ENCODE measurements at places on chromosomes 5 and 9.
A peak's percentile ranks its signal among the peaks of the same experiment; 100 is the strongest.

- no peak for DNase-seq
Observed at GRCh38 chr5:80225189-80225933, 30.5 kb downstream of the SERINC5 start.

DNA sequence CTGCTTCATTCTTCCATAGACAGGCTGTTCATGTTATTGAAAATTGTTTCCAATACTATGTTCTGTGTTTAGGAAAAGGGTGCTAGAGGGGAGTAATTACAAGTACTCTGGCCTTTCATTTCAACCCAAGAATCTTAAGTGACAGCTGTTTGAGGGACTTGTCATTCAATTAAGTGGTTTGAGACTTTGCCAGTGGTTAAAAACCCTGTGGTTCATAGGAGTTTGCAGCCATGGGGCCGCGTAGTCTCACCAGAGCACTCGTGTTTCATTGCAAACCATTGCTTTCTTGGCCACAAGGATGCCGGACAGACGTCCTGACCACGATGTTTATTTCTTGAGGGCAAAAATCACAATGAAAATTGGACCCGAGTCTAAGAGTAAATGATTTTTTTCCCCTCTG, 248.8 kb downstream of the NNT start:
- no peak for DNase-seq

GRCh38 chr5:107619781-107620180, 51.0 kb downstream of the EFNA5 start:
- no peak for DNase-seq

GRCh38 chr5:4634342-4634741, 505.8 kb upstream of the ADAMTS16 start:
- DNase-seq = no peak

- DNase-seq = peak; percentile 86
Observed at GRCh38 chr5:97162045-97162444, 19.6 kb upstream of the LIX1 start.

- DNase-seq = no peak
Observed at GRCh38 chr9:69649566-69650250, 22.5 kb downstream of the APBA1 start.

- DNase-seq = no peak
Observed at GRCh38 chr9:68953771-68954170, 60.1 kb downstream of the PRKACG start.

- DNase-seq = no peak
Observed at GRCh38 chr9:137971477-137972138, 94.0 kb downstream of the CACNA1B start.

DNA sequence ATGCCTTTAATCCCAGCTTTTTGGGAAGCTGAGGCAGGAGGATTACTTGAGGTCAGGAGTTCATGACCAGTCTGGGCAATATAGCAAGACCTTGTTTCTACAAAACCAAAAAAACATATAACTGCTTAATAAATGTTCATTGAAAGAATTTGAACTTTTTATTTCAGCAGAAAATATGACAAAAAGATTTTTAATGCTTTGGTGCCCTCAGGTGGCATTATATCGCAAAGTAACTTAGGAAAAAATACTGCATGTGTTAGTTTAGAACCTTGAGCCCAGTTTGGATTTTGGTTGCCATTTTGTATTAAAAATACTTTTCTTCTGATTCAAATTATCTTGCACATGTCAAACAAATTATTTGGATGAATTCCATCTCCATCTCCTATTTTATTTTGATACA, 103.2 kb downstream of the GPBP1 start:
- peak; percentile 1 for DNase-seq

- DNase-seq = no peak
Observed at GRCh38 chr9:137174722-137175293, 3.0 kb upstream of the TMEM210 start.

GRCh38 chr9:109086221-109086620, 33.5 kb downstream of the TMEM245 start:
- DNase-seq = no peak

DNA sequence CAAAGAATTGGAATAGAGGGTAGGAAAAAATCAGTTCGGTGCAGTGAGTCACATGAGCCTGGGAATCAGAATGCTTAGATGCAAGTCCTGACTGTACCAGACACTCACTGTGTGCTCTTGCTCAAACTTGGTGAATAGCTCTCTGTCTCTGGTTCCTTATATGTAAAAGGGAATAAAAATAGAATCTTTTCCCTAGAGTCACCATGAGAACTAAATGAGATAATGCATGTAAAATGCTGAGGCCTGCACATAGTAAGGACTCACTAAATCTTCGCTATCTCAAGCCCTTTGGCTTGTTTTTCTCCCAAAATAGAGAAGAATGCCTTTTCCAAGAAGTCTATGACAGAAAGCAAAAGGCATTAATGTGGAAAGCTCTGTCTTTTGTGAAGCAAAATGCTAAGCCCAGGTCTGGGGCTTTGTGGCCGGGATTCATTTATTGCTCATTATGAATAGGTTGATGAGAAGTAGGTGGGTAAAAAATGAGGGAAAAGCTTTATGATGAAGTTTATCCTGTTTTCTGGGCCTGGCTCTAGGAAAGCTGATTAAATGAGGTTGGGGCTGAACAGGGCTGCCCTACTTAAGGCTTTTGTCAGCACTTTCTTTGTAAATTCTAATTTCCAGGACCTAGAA, 483.3 kb downstream of the DMAC1 start:
- no peak for DNase-seq

GRCh38 chr9:34629491-34629808, 584 bp upstream of the ARID3C start:
- DNase-seq = no peak

- DNase-seq = no peak
Observed at GRCh38 chr5:168086104-168086610, 205.3 kb upstream of the WWC1 start.

GRCh38 chr9:37676411-37676830, 25.7 kb downstream of the FRMPD1 start:
- peak; percentile 61 for DNase-seq

- no peak for DNase-seq
Observed at GRCh38 chr5:143205883-143206195, 197.6 kb downstream of the NR3C1 start.

DNA sequence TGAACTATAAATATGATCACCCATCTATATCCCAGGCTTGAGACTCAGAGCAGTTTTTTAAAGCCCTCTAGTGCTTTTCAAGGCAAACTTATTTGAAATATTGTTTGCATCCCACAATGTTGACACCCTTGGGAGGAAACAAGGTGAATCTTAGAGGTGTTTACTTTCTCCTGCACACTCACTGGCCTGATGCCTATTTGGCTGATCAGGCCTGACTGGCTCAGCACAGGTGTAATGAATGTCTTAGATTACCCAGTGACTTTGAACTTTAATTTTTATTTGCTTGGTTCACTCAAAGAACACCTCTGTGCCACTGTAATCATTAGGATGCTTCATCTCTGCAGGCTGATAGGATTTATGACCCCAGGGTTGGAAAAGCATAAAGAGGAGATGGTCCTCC, 158.3 kb downstream of the KCTD16 start:
- no peak for DNase-seq

GRCh38 chr5:74539986-74540385, 100.5 kb downstream of the ENC1 start:
- no peak for DNase-seq

DNA sequence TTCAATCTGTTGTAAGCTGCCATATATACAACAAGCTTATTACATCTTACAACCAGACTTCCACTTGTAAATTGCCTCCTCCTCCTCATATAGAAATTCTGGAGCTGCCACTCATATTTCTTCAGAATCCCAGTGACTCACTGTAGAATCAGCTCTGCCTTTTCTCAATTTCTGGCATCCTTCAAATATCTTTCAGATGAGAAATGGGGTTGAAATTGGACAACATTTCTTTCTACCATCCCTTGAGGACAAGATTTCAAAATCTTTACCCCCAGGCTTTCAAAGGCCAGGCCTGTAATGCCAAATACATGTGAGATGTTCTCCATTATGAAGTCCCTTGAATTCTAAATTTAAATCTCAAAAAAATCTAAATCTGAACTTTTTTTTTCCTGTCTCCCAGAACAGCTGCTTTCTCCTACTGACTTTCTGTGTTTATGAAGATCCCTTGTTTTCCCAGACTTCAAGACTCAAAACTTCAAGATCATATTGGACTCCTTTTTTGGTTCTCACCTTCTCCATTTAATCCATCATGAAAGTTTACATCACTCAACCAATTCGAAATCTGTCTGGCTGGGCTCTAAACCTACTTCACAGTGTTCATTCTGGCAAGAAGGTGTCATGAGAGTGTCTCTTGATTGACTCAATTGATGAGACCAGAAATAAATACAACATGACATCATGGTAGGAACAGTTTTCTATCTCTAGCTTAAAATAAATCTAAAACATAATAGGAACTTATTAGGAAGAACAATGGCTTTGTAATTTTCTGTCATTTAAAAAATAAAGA, 109.8 kb downstream of the HMHB1 start:
- no peak for DNase-seq

- DNase-seq = no peak
Observed at GRCh38 chr5:3187771-3188425, 407.7 kb upstream of the IRX1 start.

DNA sequence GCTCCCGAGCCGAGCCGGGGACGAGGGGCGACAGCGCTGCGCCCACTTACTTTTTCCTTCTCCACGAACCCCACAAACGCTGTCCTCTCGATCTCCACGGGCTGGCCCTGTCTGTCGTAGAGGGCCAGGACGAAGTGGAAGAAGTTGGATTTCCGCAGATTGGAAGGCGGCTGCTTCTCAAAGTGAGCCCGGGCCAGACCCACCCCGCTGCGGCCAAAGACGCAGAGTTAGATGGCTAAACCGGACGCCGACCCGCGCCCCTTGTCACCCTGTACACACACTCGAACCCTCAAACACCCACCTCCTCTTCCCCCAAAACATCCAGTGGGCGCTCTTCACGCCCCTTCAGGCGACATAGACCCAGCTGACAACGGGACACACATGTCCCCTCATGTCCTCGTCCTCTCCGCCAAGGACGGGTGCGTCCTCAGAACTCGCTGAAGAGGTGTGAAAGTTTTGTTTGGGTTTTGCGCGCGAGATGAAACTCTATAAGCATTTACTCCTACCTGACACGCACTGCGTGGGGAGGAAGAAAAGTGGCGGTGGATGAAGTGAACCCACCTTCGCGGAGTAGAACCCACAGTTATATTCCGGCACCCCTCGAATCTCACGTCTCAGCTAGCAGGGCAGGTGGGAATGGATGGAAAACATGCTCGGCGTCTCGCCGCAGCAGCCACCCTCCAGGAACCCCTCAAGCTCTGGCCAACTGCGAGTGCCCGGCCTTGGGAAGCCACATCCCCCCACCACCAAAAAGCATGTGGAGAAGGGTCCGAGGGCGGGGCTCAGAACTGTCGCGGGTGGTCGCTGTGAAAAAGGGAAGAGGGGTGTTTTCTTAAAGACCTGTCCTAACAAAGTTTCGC, 2.6 kb downstream of the EBF1 start:
- DNase-seq = no peak

DNA sequence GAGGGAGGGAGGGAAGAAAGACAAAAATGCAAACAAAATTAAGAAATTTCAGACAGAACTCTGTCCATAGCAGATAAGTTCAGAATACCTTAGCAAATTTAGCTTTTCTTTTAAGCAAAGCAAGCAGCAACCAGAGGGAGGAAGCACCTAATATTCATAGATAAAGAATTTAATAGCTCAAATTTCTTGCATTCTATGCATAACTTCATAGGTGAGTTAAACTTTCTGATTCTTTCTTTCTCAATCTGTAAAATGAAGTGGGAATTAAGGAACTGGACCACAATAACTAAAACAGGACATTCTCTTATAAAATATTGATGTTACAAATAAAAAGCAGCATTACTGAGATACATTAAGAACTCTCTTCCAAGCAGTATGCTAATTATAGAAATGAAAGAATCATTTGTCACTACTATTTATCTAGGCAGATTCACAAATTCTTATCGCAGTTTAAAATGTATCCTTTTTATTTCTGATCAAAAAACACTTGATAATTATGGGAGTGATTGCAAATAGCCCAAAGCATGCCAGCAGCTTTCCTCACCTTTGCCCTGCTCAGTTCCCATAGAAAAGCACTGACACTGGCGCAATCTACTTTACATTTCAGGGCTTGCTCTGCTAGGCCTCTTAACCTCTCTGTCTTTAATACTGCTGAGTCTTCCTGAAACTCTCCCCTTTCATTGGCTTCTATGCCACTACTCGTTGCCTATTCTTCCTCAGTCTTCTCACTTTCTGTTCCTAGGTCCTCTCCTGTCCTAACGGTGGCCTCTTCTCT, 341.8 kb downstream of the PIK3R1 start:
- no peak for DNase-seq

GRCh38 chr5:138960145-138960692, 85.1 kb upstream of the LRRTM2 start:
- DNase-seq = no peak

GRCh38 chr5:3417376-3417943, 178.2 kb upstream of the IRX1 start:
- DNase-seq = no peak

GRCh38 chr5:119453040-119453373, 710 bp downstream of the HSD17B4 start:
- peak; percentile 53 for DNase-seq

DNA sequence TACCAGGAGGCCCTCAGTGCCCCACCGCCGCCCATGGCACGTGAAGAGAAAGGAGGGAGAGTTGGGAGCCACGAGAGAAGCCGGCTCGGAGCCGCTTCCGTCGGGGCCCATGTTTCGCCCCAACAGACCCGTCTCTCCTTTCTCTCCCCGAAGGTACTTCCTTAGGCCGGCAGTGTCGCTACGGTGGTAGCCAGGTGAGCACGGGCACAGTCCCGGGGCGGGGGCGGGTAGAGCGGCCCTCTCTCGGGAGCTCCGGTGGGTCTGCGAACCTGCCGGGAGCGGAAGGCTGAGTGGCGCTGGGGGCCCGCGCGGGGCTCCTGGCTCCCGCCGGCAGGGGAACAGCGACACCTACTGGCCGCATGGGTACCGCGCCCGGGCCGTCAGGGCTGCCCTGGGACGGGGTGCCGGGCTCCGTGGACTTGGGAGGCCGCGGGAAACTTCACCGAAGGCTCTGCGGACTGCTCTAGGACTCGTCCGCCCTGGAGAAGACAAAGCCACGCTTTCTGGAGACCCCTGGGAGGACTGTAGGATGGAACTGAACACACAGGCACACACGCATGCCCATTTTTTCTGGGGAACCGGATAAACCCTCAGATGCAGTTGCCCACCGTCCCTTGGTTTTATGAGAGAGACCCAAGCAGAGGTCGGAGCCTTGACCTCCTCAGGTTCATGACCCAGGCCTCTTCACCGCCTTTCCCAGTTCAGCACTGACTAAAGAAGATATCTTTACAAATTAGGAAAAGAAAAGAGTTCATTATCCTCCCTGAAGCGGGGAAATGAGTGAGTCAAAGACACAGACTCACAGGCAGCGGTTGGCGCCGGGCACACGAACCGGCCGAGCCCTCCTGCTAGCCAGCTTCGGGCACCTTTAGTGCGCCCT, 202.5 kb downstream of the MEF2C start:
- peak; percentile 91 for DNase-seq

GRCh38 chr5:43619380-43619779, 16.4 kb downstream of the NNT start:
- no peak for DNase-seq

DNA sequence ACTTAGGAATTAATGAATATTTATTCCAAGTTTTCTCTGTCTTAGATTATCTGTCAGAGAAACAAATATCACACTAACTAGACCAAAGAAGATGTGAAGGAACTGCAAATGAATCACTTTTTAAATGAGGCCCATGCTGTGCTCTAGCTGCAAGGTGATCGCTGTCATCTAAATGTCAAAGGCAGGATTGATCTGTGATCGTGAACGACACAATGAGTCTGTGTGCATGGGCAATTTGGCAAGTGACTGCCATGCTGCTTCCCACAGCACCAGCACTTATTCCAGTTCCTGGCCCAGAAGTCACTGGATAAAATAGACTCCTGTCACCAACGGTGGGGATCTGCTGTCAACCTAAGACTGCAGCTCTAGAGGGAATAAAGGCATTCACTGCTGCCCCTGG, 141.2 kb downstream of the TRIM36 start:
- no peak for DNase-seq

GRCh38 chr9:128702949-128703615, 779 bp downstream of the PKN3 start:
- DNase-seq = no peak

Data from midbrain (tissue), 1 donor.